Foreskin keratinocyte (primary cell): ENCODE measurements at places on chromosomes 7 and 10. TPM values are rescaled to one million over a fixed set of nuclear protein-coding genes. Genes with fewer than 3 reads are reported as not detected.
A peak's percentile ranks its signal among the peaks of the same experiment; 100 is the strongest.

DNA sequence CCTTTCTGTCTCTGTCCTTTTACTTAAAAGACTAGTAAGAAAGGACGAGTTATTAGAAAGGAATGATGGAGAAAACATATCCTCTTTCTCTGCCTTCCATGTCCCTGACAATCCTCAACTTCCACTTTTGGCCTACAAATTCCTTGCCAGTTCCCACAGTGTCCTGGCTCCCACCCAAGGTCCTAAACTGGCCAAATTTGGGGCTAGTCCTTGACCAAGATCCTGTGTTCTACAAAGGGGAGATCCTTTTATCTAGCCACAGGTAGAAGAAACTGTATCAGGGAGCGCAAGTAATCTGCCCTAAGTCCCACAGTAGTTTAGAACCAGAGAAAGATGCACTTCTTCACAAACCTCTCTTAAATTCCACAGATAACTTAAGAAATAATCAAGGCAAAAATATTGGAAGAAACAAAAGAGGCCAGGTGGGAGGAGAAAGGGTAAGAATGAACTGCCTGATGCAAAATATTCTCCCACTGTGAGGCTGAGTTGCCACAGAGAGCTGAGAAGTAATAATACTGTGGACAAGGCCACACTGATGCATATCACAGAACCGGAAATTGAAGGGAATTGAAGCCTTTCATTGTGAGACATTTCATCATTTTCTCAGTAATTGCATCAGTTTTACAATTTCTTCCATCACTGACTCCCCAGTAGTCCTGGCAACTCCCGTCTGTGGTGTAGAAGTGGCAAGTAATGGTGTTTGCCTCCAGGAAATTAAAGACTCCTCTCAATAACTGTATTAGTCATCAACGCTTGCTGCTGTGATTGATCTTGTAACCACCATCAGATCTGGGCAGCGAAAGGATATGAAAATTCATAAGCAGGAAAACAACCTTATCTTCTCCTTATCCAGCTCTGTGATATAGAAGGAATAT is 47.2 kb downstream of the DNAJC12 start:
- peak; percentile 30 for DNase-seq

Gene HYAL4
- total RNA-seq: 0.17 TPM in 1 of 2 replicates, not detected in the other

Gene LEP
- not detected in 2 replicates for total RNA-seq

DNA sequence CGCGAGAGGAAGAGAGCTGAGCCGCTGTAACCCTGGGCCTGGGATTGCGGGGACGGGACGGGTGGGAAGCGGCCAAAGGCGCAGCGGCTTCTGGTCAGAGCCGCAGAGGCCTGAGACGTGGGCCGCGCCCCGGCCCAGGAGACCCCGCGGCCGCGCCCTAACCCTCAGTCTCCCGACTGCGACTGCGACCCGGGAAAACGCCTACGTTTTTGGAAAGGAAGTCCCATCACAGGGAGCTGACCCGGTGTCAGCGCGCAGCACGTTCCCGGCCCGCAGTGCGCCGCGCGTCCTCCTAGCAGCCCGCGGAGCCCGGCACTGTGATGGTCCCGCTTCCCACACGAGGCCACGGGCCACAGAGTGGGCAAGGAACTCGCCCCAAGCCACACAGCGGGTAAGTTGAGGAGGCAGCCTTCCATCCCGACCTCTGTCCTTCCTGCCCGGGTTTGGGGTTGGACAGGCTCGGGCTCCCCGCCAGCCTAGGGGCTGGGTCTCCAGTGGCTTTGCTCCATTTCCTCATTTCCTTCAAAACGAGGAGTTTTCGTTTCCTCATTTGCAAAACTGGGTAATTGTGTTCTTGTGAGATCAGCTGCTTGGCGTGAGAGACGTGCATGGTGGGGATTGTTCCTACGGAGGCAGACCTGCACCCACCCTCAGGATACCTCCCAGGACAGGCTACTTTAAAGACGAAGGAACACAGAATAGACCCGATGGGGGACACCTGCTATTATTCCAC is 1.2 kb downstream of the GPNMB start:
- DNase-seq: no peak

- no peak for DNase-seq
Observed at GRCh38 chr7:140752533-140752932, 56.0 kb downstream of the NDUFB2 start.

DNA sequence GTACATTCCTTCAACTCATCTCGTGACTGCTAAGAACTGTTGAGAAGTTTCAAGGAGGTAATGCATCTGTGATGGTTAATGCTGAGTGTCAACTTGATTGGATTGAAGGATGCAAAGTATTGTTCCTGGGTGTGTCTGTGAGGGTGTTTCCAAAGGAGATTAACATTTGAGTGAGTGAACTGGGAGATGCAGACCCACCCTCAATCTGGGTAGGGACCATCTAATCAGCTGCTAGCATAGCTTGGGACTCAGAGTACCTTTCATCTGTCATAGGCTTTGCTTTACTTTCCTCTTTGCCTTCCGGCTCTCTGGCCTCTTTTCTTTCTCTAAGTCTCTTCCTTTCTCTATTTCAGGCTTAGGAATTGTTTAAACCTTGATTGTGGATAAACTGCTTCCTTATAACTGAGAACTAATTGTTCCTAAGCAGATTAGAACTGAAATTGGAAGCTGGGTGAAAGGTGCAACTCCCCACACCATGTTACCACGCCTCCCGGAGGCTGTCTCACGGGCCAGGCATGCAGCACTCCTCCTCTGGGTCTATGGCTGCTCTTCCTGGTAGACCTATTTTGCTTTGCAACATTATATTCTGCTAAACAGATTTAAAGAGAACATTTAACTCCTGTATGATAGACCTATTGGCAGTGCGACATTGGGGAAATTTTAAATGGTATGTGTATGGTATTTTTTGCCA is 298.2 kb downstream of the CCSER2 start:
- DNase-seq: no peak

DNA sequence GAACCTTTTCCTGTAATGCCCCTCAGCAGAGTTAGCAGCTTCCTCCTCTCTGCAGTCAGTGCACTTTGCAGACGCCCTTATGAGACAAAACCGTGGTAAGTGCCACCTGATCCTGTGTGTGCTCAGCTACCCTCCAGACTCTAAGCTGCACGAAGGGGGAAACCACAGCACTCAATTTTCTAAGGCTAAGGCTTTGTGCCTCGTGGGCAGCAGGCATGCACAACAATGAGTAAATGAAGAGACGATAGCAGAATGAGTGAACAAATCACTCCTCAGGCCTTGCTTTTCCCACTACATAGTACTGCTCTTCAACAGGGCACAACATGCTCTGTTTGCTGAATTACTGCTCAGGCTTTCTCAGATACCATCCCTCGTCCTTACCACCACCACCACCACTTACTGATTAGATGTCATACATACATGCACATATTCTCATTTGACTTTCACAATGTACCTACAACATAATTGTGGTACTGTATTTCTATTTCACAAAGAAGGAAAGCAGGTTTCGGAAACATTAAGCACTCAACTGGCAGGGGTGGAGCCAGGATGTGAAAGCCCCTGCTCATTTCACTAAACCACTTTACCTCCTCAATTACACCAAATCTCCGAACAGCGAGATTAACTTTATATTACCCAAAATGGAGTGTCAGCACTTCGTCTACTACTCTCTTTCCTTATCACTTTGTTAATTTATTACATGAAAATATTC is 85.4 kb downstream of the ICA1 start:
- DNase-seq: no peak

DNA sequence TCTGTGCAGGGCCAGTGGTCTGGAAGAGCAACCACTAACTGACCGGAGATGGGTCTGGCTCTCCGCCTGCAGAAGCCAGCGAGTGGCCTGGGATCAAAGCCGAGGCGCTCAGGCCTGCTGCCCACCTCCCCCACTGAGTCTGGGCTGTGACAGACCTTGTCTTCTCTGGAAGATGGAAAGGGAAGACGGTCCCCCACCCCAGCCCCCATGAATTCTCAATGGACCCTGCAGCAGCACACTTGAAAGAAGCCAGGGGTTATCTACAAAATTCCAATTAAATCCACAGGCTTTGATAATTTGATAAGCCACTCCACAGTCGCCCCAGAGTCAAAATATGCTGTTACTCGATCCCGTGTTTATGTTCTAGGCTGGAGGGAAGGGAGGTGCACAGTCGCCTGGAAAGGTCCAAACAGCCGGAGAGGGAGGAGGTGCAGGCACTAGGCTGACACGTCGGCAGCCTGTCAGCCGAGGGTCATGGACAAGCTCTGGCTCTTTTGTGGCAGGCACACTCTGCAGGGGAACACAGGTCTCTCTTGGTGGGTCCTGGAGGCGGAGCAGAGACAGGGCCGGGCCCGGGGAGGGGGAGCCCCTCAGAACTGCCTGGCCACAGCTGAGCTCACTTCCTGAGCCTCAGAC is 134.9 kb downstream of the SH3PXD2A start:
- no peak for DNase-seq

DNA sequence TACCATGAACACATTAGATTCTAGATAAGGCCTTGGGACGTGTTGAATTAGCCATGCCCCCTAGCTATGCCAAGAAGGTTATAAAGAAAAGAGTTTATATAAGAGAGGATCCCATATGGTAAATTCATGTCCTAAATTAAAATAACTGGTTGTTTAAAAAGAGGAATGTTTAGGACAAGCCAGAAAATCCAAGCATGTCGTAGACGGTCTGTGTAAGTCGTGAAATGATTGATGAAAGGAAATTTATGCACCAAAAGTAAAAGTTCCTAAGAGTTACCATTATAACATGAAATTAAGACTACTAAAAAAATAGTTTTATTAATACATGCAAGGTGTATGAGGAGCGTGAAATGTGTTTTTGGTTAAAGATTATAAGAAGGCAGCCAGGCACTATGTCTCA is 624.9 kb downstream of the ARL4A start:
- no peak for DNase-seq

- no peak for DNase-seq
Observed at GRCh38 chr7:44654255-44654796, 47.9 kb downstream of the OGDH start.

- peak; percentile 50 for DNase-seq
Observed at GRCh38 chr7:74542558-74543117, 88.9 kb downstream of the GTF2IRD1 start.

GRCh38 chr10:24790599-24790998 is 66.9 kb upstream of the ARHGAP21 start:
- DNase-seq: no peak

DNA sequence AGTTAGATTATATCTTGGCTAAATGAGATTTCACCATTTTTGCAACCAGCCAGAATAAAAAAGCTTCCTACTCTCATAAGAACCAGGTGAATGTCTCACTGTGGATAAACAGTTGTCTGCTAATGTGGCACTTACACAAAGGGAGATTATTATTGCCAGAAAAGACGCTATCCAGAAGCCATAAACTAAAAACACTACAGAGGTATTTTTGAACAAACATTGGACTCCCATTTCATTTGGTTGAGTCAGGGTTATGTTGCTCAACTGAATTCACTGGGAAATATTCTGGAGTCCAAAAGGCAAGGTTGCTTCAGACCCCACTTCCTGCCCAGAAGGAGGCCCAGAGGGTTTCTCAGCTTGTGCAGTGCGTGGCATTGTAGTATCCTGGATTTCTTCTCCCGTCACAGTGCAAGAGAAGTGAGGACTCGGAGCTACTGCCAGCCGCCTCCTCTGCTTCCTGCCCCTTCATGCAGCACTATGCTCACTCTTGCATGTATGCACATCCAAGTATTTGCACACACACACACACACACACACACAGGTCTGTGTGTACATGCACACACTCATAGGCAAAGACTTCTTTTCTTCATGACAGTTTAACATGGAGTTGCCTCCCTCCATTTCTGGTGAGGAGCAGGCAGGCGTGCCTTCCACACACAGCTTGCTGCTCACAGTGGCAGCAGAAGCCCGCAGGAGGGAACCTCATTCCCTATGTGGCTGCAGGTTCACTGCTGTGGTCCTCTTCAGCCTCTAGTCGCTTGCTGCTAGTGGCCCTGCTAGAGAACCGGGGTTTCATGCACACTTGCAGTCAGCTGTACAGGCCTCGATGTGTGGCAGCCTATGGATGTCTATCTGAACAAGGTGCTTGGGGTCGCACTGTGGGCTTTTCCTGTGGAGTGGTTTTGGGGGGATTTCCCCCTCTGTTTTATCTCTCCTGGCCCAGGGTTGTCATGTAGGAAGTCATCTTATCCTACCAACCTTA is 10.1 kb downstream of the DENND10 start:
- DNase-seq: peak; percentile 20

GRCh38 chr10:24272374-24272773 is 63.4 kb downstream of the KIAA1217 start:
- DNase-seq: peak; percentile 16

- DNase-seq: no peak
Observed at GRCh38 chr7:141156407-141156806, 82.5 kb downstream of the TMEM178B start.

DNA sequence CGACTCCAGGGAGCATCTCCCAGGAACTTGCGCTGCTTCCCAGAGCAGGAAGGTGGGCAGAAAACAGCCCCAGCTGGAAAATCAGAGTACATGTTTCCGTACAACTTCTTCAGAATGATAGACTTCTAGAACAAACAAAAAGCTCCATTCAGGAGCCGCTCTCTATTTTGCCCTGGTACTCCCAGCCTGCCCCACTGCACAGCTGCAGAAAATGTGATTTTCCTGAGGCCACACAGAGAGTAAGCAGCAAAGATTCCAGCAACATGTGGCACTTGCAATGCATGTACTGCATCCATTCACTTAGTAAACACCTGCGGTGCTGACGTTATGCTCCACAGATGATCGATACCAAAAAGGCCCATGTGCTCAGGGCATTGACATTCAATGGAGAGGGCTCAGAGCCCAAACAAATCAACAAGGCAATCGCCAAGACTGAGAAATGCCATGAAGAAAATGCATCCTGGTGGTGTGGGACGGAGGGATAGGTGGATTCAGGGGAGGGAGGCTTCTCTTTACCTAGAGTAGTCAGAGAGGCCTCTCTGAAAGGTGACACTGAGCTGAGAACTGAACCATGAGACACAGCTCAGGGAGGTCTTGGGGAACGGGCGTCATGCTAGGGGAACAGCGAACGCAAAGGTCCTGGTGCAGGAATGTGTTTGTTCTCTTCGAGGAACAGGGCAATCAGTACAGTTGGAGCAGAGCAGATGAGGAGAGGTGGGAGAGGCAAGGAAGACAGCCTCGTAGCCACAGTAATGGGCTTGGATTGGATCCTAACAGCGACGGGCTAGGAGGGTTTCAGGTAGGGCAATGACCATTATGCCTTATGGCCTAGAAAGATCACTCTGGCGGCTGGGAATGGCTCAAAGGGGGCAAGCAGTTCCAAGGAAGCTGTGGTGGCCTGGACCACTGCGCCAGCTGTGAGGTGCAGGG is 35.3 kb upstream of the DUSP5 start:
- no peak for DNase-seq

- no peak for DNase-seq
Observed at GRCh38 chr7:26584987-26585665, 279.3 kb downstream of the SKAP2 start.

Gene ATOH7
- total RNA-seq: 0.07 TPM in 1 of 2 replicates, not detected in the other

DNA sequence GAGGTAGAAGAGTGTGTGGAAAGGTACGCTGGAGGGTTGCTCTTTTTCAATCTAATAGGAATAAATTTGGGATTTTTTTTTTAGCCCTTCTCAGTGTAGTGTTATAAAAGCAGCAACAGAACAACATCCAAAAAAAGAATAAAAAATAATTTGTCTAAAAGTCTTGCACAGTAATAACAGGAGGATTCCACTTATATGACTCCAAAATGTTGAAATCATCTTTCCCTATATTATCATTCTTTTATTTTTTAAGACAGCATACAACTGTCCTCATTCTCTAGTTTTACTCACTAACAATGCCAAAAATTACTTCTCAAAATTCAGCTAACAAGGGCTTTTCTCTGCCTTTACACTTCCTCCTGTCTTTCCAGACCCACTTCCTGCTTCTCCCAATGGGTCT is 27.8 kb downstream of the IL2RA start:
- no peak for DNase-seq

Gene MNX1
- 0.11 TPM in 1 of 2 replicates, not detected in the other for total RNA-seq
